Retina (tissue), 1 donor: ENCODE measurements at places on chromosomes 5 and 9.

DNA sequence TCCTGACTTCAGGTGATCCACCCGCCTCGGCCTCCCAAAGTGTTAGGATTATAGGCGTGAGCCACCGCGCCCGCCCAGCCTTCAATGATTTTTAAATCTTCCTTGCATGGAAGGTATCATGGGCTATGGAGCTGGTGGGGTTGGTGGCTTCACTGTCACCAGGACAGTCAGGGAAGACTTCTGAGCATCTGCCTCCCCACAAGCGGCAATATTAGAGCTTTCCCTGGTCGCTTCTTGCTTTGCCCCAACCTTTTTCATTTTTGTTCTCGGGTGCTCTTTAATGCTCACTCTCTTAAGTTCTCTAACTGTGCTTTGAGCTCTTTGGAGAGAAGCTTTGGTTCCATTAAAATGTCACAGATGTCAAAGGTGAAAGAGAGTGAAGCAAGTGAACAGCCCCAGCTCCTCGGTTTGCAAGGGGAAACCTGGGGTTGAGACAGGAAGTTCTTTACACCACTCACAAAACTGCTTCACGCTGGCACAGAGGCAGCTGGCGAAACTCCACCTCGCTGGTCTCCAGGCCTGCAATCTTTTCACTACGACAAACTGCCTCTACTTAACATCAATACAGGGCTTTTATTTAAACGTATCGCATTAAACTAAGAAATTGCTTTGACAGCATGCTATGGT, 142.5 kb upstream of the RETREG1 start:
- no peak for DNase-seq

GRCh38 chr5:160382346-160382745, 11.9 kb upstream of the C1QTNF2 start:
- no peak for DNase-seq

- DNase-seq: no peak
Observed at GRCh38 chr5:93924628-93925027, 183.2 kb upstream of the POU5F2 start.

GRCh38 chr9:80649001-80649420, 1040.3 kb downstream of the TLE1 start:
- no peak for DNase-seq

- peak; percentile 53 for DNase-seq
Observed at GRCh38 chr5:16737620-16738364, 121.0 kb upstream of the RETREG1 start.

- DNase-seq: no peak
Observed at GRCh38 chr9:132183134-132183533, 21.3 kb downstream of the NTNG2 start.

GRCh38 chr9:11618241-11618805, 1005.5 kb upstream of the PTPRD start:
- no peak for DNase-seq

DNA sequence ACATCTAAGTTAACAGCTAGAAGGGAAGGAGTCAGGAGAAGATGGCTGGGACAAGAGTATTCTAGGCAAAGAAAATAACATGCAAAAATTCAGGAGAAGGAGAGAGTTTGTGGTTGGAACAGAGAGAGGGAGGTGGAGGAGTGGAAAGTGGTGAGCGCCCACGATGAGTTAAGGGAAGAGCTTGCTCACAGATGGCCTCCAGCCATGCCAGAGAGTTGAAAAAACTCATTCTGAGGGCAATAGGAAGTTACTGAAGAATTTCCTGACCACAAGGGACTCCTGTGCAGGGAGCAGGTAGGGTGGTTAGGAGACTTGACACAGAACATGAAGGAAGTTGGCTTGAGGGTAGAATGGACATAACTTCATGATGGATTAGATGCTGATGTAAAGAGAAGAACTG, 159.7 kb downstream of the DOCK2 start:
- DNase-seq: no peak
